HFFc6 (cell line): ENCODE measurements at places on chromosomes 11 and 22. TPM values are rescaled to one million over a fixed set of nuclear protein-coding genes. Genes with fewer than 3 reads are reported as not detected.

Gene OR5P2
- not detected in 3 replicates for total RNA-seq

Gene KCNJ1
- total RNA-seq = not detected in 3 replicates

Gene APOL1
- 0.89 and 5.0 TPM in 2 replicates for total RNA-seq

Gene SAAL1
- 10.5 to 15.4 TPM (median 13.9 TPM) in 3 replicates for total RNA-seq

Gene GRK3
- total RNA-seq = not detected in 3 replicates

GRCh38 chr11:76235233-76236091 lies 29.2 kb upstream of the WNT11 start:
- peak overlapping the region; percentile 95 for H3K27ac ChIP-seq
- H3K36me3 ChIP-seq = no peaks in the 10 kb centered on the region
- peak overlapping the region; percentile 99 for H3K4me3 ChIP-seq
- peaks cover 12% of the 10 kb centered on the region for H3K27me3 ChIP-seq

DNA sequence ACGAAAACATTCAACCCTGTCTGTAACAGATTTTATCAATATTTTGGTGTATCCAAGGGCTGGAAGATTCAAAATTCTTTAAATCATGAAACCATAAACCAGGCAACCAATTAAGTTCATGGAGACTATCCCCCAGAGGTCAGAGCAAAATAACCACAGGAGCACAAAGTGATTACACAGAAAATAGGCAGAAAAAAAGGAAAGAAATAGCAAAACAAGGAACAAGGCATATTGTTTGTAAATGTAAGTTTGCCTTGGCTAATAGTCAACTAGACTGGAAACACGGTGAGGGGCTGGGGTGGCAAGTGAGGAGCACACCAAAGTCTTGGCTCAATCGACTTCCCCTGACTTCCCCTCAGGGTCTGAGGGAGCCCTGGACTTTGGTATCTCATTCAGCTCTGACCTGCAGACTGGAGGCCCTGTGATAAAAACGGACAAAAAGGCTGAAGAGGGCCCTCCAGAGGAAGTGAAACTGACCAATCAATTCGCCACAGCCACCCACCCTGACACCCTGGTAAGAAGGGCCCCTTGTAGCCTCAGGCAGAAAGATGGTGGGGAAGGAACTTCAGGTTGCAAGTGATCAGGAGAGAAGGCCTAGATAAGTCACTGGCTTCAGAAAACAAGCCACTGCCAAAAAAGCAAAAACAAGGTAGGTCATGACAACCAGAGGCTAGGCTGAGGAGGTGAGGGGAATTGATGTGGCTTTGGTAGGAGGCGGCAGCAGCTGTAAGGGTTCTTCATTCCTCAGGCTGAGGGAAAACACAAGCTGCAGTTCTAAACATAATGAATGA lies 1.8 kb downstream of the SIK3 start:
- H3K27me3 ChIP-seq = peaks cover 2% of the 10 kb centered on the region; the same call in 1 of the 2 replicates
- peak overlapping the region; percentile 94 for H3K4me3 ChIP-seq
- peak; percentile 11 for DNase-seq
- peak overlapping the region; percentile 94 for H3K27ac ChIP-seq

GRCh38 chr11:34427186-34427805 lies 11.4 kb upstream of the CAT start:
- peak; percentile 83 for DNase-seq
- H3K4me1 ChIP-seq = peaks cover 32% of the 10 kb centered on the region
- no peaks in the 10 kb centered on the region for H3K27me3 ChIP-seq
- no peaks in the 10 kb centered on the region for H3K36me3 ChIP-seq
- peak overlapping the region; percentile 86 for H3K27ac ChIP-seq

GRCh38 chr11:86678296-86678695 lies 5.9 kb upstream of the ME3 start:
- H3K4me1 ChIP-seq = peaks cover 32% of the 10 kb centered on the region
- no peak overlapping the region for H3K4me3 ChIP-seq
- H3K27me3 ChIP-seq = no peaks in the 10 kb centered on the region; the same call in 1 of the 2 replicates
- DNase-seq = no peak

DNA sequence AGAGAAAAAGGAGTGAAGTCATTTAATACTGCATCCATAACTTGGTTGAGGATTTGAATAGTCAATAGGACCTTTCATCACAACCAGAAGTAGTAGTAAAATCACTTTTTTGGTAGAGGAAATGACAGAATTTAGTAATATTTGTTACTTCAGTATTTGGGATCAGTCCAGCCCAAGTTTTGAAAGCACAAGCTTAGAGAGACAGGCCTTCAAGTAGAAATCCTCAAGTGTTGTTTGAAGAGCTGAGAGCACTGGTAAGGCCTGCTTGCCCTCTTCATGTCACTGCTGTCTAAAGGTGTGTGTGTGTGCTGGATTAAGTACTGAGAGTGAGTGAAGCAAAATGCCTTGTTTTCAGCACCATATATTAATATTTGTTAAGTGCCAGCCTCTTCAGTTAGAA lies 137.3 kb downstream of the WNT11 start:
- DNase-seq = no peak
- H3K4me3 ChIP-seq = no peak overlapping the region
- H3K27me3 ChIP-seq = no peaks in the 10 kb centered on the region
- H3K27ac ChIP-seq = no peak overlapping the region
- peaks cover 5% of the 10 kb centered on the region; the same call in 1 of the 2 replicates for H3K36me3 ChIP-seq

DNA sequence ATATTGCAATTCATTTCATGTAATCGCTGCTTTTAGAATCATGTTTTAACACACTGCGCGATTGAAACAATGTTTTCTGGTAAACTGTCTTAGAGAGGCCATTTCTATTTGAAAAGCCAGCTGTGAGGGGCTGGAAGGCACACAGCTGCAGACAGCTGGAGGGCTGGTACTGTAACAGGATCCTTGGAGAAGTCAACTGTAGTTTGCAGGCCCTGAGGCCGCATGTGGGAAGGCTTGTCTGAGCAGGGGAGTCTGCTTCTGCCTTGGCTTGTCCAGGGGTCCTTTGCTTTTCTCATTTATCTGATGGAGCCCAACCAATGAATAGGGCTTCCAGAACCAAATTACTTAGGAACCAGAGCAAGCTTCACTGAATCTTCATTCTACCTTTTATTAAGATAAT lies 313.5 kb downstream of the BLID start:
- peaks cover 2% of the 10 kb centered on the region; the same call in 1 of the 2 replicates for H3K27me3 ChIP-seq
- peaks cover 14% of the 10 kb centered on the region for H3K4me1 ChIP-seq
- DNase-seq = no peak
- H3K36me3 ChIP-seq = no peaks in the 10 kb centered on the region
- H3K27ac ChIP-seq = no peak overlapping the region

DNA sequence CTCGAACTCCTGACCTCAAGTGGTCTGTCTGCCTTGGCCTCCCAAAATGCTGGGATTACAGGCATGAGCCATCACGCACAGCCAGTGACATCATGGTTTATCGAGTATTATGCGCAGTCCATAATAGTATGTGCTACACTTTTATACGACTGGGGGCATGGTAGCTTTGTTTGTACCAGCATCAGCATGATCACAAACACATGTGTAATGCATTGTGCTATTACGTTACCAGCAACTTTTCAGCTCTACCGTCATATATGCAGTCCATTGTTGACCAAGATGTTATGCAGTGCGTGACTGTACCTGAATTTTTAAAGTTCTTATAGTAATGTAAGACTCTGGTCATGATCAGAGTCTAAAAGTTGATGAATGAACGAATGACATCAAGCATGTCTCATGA lies 67.9 kb downstream of the ZC3H12C start:
- H3K4me3 ChIP-seq = no peak overlapping the region
- H3K4me1 ChIP-seq = peaks cover 5% of the 10 kb centered on the region; the same call in 1 of the 2 replicates
- no peak for DNase-seq
- no peak overlapping the region for H3K27ac ChIP-seq
- H3K36me3 ChIP-seq = peaks cover 23% of the 10 kb centered on the region

DNA sequence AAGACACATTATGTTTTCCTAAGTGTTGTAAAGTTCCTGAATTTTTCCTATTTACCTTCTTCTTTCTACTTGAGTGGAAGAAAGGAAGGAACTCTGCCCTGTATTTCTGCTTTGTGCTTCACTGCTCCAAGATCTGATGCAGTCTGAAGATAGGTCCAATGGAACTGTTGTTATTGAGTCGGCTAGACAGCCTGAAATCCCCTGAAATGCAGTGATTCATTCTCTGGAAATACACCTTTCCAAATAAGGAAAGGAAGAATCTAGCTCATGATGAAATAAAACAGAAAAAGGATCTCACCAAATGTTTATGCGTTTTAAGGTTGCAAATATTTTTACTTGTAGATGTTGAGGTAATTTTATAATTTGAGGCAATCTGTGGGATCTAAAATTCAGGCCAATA lies 322.8 kb downstream of the GUCY1A2 start:
- peak; percentile 20 for DNase-seq
- H3K27ac ChIP-seq = no peak overlapping the region
- H3K4me1 ChIP-seq = peaks cover 8% of the 10 kb centered on the region; the same call in 1 of the 2 replicates
- no peak overlapping the region for H3K4me3 ChIP-seq
- H3K27me3 ChIP-seq = no peaks in the 10 kb centered on the region
- H3K36me3 ChIP-seq = no peaks in the 10 kb centered on the region

GRCh38 chr11:84398017-84398626 lies 1112.0 kb upstream of the CCDC90B start:
- H3K27ac ChIP-seq = no peak overlapping the region
- no peaks in the 10 kb centered on the region for H3K4me1 ChIP-seq
- H3K36me3 ChIP-seq = no peaks in the 10 kb centered on the region
- DNase-seq = no peak

DNA sequence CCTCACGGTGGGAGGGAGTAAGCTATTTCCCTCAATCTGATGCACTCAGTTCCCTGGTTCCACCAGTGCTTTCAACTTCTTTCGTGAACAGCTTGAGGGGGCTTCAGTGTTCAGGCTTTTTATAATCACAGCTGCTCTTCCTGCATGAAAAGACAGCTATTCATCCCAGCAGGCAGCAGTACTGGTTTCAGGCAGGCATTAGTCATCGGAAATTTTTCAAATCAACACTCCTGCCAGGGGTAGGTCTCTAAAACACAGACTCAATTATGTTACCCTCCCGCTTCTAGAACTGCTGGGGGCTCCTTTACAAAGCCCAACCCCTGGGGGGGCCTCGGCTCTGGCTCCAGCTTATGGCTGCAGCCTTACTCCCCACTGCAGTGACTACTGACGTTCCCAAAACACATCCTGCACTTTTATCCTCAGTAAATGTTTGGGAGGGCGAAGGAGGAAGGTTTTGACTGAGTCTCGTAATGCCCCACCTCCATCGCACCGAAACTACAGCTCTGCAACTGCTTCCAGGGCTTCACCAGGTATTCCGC lies 5.8 kb downstream of the POLDIP3 start:
- peaks cover 2% of the 10 kb centered on the region for H3K27me3 ChIP-seq
- H3K4me3 ChIP-seq = peak overlapping the region; percentile 53; the same call in 1 of the 2 replicates
- H3K4me1 ChIP-seq = peaks cover 73% of the 10 kb centered on the region
- H3K27ac ChIP-seq = peak overlapping the region; percentile 74
- DNase-seq = peak; percentile 33

DNA sequence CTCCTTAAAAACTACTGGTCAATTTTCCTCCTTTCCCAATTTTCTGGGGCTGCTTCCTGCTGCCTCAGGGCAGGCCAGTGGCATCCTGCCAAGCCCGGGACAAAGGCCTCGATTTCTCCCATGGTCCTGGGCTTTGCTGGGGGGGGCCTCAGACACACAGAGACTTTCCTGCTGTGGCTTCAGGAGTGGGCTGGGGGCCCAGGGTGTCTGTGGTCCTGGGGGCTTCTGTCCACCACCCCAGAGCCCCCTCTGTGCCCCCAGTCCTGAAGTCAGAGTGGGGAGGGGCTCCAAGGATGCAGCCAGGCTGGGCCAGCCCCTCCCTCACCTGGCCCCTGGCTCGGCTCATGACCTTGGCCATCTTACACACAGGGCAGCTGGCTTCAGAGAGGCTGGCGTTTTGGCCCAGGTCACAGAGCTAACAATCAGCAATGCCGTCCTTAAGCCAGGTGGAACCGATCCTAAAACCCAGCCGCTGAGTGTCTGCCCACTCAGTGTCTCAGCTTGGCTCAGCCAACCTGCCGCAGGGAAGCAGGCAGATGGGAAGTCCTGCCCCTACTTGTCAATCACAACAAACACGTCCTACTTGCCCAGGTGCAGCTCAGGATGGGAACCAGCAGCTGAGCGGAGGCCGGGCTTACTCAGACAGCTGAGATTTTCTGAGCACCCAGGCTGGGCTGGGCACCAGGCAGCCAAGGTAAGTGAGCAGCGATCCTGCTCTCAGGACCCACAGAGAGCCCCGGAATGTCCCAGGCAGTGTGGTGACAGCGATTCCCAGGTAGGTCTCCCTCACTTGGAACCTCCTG lies 34.6 kb downstream of the OSBPL5 start:
- no peak for DNase-seq
- H3K4me3 ChIP-seq = no peak overlapping the region
- no peaks in the 10 kb centered on the region for H3K4me1 ChIP-seq

DNA sequence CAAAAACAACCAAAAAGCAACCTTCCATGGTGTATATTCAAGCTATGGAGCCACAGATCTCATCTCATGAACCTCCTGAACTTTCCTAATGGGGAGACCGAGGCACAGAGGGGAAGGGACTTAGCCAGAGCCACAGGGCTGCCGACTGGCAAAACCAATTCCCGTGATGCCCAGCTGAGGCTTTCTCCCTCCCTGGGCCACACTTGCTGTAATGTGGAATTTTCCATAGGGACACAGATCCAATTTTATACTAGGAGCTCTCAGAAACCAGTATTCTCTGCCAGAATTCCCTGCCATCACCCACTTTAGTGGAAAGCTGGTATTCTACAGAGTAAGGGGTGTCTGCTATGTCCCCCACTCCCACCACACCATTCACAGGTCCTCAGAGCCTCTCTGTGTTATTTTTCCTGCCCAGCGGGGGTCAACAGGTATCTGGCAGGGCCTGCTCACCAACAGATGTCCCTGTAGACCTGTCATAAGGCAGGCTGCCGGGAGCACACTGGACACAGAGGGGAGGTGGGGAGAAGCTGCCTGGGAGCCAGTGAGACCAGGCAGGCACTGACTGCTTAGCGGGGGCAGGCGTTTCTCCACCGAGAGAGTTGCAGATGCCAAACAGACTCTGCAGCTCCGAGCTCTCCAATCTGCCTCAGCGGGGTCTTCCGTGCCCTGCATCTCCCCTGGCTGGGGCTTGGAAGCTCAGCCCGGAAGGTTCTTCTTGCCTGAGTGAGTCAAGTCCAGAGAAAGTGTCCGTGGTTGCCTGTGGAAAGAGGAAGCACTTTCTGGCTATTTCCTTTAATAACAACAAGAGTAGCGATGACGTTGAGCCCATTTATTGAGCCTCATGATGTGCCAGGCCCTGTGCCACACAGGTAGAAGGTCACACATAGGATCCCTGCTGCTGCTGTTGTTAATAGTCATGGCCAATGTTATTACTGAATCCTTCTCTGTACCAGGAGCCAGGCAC lies 26.3 kb downstream of the RPS6KA4 start:
- no peak overlapping the region; the same call in 1 of the 2 replicates for H3K27ac ChIP-seq
- H3K36me3 ChIP-seq = no peaks in the 10 kb centered on the region
- peaks cover 22% of the 10 kb centered on the region for H3K4me1 ChIP-seq
- no peak for DNase-seq
- H3K4me3 ChIP-seq = no peak overlapping the region
- H3K27me3 ChIP-seq = peaks cover 18% of the 10 kb centered on the region
